ENCODE measurements at places on chromosomes 3 and 15.
A peak's percentile ranks its signal among the peaks of the same experiment; 100 is the strongest.

GRCh38 chr15:80898040-80898439, 91.6 kb downstream of the MESD start:
- DNase-seq, result no peak

DNA sequence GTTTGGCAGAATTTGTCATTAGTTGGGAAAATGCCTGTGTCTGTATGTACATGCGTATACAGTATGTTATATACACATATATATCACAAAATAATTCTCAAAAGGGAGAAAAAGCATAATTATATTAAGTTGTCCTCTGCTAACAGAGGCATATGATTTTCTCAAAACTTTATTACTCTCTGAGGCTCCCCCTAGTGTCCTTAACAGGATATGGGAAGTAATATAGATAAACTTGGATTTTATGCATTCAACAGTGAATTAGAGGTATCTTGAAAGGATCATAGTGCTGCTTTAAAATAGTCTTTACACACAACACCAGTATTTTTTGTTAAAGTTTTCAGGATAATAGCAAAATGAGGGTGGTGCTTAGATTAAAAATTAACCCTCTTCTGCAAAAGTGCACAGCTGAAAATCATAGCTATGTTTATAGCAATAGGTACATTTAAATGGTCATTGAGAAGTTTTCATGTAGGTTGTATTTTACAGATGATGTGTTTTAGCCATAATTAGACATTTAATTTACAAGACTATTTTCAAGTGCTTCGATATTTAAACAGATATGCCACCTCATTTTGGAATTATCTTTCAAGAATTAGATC, 454.0 kb upstream of the ROBO2 start:
- DNase-seq, result no peak

- DNase-seq, result no peak
Observed at GRCh38 chr3:142226474-142226873, 1.1 kb upstream of the GK5 start.

- DNase-seq, result peak; percentile 1
Observed at GRCh38 chr3:51539291-51539941, 897 bp downstream of the RAD54L2 start.

DNA sequence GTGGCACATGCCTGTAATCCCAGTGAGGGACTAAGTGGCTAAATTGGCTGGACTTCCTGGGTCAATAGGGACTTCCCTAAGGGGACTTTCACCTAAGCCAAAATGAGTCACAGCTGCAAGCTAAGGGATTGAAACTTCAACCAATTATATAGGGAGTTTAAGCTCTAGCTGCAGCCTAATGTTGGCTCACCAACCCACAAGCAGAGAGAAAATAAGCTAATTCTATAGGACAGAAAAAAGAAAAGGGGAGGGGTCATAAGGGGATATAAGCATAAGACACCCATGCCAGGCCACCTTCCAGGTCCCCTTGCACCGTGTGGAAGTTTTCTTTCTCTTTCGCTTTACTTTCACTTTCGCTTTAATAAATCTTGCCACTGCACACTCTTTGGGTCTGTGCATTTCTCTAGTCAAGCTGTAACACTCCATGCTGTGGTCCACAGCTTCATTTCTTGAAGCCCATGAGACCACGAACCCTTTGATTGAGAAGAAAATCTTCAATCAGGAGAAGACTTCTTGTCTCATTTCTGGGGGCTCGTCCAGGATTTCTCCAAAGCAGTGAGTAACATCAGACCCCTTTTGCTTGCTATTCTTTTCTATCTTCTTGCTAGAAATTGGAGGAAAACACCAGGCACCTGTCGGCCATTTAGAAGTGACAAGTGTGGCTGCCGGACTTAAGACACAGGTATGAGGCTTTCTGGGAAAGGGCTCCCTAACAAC, 192.3 kb downstream of the IGSF11 start:
- DNase-seq, result no peak

- no peak for DNase-seq
Observed at GRCh38 chr15:81195339-81195864, 1.3 kb upstream of the IL16 start.

GRCh38 chr3:50369012-50369670, 9.8 kb upstream of the TMEM115 start:
- DNase-seq, result no peak

- DNase-seq, result no peak
Observed at GRCh38 chr3:17840651-17841050, 98.2 kb upstream of the TBC1D5 start.

GRCh38 chr3:112687616-112688015, 46.7 kb upstream of the CCDC80 start:
- no peak for DNase-seq

DNA sequence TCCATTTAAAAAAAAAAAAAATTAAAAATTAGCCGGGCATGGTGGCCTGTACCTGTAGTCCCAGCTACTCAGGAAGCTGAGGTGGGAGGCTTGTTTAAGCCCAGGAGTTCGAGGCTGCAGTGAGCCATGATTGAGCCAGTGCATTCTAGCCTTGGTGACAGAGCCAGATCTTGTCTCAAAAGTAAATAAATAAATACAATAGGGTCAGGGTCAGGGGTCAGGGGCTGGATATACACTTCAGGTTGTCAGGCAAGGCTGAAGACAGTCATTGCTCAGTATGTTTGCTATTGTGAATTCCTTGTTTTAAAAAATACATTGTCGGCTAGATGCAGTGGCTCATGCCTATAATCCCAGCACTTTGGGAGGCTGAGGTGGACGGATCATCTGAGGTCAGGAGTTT, 8.1 kb upstream of the TKT start:
- DNase-seq, result no peak

DNA sequence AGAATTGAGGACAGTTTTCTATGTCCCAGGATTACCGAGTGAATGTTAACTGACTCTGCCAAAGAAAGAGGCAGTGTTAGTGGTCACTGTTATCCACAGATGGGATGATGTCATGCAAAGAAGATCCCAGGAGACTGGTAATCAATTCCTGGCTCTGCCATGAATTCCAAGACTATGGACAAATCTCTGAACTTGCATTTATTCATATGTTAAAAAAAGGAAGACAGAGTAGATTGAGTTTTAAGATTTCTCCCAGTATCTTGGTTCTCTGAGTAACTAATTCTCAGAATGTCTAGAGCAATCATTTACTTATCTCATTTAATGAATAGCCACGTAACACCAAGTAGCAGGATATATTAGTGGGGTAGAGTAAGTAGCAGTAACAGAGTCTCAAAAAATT, 11.5 kb upstream of the MAP3K13 start:
- no peak for DNase-seq

DNA sequence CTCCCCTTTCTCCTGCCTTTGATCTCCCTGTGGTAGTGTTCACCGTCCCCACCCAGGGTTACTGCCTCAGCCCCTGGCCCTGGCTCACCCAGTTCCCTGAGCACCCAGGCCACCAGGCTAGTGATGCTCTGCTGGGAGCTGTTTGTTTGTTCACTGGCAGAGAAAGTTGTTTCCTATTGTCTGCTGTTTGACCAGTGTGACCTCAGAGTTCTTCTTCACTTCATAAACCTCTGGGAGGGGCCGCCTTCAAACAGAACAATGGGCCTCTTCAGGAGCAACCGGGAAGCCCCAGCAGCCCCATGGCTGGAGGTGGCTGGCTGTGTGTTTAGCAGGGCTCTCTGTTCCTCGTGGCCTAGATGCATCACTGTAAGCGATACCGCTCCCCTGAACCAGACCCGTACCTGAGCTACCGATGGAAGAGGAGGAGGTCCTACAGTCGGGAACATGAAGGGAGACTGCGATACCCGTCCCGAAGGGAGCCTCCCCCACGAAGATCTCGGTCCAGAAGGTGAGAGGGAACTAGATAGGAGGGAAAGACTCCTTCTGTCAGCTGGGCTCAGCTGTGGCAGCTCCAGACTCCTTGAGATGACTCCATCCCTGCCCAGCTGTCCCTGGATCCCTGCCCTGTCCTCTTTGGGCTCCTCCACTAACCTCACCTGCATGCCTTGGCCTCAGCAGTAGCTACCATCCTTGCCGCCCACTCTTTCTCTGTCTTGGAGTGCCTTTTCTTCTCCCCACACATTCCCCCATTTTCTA, 3.4 kb downstream of the CLK3 start:
- no peak for DNase-seq

DNA sequence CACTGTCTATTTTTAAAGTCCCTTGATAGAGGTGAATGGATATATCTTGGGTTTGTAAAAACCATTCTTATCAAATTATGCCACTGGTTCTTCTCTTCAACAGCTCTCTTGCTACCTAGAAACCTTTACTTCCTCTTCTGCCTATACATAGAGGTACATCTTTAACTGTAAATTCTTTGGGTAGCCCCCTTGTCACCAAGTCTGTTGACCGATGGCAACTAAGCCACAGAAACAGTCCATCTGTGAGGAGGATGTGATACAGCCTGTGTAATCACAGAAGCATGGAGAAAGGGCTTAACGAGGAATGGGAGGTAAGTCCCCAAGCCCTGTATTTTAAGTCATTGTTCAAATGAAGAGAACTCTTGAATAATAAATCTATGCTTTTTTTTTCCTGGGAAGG, 246.5 kb upstream of the MDFIC2 start:
- DNase-seq, result no peak

GRCh38 chr3:135800071-135800549, 165.4 kb upstream of the PPP2R3A start:
- DNase-seq, result no peak

DNA sequence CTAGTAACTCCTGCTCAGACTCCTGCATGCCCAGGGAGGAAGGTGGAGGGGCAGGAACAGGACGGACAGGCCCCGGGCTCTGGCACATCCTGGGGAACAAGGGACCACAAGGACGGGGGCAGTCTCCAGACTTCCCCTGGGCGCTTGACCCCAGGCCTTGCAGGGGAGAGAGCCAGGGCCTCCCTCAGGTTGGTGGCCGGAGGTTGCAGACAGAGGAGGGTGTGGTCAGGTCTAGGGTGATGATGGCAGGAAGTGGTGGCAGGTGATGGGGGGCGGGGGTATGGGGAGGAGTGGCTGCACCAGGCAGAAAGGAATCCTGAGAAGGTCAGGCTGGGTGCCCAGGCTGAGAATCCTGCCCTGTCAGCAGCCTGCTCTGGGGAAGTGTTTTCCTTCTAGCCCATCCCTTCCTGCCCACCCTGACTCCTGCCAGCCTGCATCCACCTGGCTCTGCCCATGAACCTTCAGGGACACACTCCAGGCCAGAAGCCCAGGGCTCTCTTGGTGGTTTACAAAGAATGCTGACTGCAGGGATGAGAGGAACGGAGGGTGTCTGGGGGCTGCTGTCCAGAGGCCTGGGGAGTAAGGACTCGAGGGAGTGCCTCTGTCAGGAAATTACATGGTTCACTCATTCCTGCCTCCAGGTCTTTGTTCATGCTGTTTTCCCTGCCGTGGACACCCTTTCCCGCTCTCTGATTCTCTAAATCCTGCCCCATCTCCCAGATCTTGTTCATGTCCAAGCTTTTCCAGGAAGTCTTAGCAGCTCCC, 15.8 kb downstream of the LOXL1 start:
- peak; percentile 56 for DNase-seq

- DNase-seq, result no peak
Observed at GRCh38 chr3:105811518-105812193, 57.2 kb downstream of the CBLB start.

DNA sequence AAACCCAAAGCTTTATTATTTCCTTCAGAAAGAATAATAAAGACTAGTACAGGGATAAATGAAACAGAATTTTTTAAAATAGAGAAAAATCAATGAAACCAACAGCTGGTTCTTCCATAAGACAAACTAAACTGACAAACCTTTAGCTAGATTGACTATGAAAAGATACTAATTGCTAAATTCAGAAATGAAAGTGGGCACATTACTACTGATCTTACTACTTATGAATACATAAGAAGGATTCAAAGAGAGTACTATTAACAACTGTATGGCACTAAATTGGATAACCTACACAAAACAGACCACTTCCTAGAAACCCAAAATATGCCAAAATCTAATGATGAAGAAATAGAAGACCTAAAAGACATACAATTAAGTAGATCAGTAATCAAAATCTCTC, 278.2 kb downstream of the ISL2 start:
- no peak for DNase-seq

DNA sequence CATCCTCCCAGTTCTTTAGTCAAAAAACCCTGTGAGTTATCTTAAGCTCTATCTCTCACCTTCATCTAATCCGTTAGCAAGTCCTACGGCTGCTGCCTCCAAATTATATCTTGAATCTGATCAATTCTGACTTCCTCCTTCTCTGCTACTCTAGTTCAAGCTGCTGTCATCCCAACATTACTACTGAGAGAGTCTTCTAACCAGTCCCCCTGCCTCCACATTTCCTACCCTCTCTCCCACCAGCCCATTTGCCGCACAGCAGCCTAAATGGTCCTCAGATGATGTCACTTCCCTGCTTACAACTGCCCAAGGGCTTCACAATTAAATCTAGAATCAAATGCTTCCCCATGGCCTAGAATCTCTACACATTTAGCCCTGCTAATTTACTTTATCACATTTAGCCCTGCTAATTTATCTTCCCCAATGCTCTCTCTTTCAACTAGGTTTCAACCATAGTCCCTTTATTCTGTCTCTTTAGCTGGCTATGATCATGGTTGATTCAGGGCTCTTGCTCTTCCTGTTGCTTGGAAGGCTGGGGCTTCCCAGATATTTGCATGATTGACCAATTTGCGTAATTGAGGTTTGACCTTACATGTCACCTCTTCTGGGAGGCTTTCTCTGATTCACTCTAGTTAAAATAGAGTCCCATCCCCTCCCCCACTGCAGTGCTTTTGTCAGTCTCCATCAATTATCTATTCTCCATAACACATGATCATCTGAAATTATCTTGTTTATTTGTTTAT, 11.0 kb upstream of the ARL14 start:
- DNase-seq, result no peak

DNA sequence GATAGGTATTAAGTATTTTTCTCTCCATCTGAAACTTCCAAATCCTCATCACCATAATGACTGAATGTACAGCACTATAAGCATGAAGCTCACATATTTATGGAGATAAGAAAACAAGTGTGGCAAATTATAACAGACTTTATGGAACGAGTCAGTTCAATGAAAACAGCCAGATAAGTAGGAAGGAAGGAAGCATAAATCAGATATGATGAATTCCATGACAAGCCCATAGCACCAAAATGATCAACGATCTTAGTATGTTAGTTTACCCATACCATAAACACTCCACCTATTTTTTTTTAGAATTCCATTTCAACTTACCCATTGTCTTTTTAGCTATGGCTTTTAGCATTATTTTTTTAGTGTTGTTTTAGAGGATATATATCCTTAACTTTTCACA, 169.5 kb downstream of the TNIK start:
- no peak for DNase-seq

DNA sequence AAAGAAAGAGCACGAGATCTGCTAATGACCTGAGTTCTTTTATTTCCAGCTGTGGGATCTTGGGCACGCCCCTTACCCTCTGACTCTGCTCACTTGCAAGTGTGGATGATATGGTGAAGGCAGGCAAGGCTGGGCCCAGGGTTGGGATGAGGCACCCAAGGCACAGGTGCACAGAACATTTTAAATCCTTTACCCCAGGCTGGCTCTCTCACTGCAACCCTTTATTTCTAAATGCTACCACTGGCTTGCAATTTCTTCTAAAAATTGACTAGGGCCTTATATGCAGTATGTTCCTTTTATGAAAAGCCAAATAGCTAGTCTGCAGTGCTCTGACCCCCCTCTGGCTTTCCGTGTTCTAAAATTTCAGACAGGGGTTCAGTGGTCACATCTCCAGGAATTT, 237.7 kb downstream of the VPS13C start:
- no peak for DNase-seq

Measured in CD8-positive, alpha-beta memory T cell (primary cell).